C1 segment of cervical spinal cord (tissue), 14 donors: ENCODE measurements at places on chromosomes 12 and 14.

- no peak for DNase-seq
Observed at GRCh38 chr12:124780752-124781685, 82.6 kb downstream of the SCARB1 start.

GRCh38 chr12:94687891-94688290 is 37.5 kb upstream of the TMCC3 start:
- DNase-seq, result no peak

DNA sequence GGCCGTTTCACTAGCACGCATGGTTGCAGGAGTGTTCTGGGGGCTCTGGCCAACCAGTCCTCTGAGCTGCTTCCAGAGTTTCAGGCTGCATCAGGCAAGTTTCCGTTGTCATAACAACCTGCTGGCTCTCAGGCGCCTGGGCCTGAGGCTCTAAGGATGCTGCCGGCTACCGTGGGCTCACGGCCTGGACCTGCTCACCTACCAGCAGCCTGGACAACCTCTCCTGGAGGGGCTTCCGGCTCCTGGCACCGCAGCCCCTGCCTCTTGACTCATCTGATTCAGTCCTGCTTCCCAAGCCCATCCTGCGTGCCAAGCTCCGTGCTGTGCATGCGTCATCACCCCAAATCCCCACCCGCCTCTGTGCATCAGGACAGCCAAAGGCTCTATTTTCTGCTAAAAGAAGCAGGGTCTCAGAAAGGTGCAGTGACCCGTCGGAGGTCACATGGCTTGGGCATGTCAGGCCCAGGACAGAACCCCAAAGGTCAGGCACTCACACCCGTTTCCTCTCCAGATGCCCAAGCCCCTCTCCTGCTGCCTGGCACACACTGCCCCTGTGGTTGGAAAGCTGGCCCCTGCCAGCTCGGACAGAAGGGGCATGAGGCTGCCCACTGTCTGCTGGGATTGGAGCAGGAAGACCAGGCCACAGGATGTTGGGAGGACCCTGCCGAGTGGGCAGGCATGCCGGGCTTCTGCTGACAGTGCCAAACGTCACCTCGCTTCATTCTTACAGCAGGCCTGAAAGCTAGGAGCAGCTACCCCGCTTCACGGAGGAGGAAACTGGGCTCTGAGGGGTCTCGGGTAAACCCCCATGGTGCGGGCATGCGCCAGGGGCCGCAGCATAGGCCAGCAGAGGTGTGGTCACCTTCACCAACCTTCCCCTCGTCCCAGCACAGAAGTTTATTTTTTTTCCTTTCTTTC is 5.7 kb downstream of the BEGAIN start:
- DNase-seq, result no peak

- no peak for DNase-seq
Observed at GRCh38 chr12:54054742-54055194, 1.1 kb downstream of the HOXC4 start.

GRCh38 chr12:108667349-108667748 is 33.7 kb upstream of the SELPLG start:
- DNase-seq, result no peak

DNA sequence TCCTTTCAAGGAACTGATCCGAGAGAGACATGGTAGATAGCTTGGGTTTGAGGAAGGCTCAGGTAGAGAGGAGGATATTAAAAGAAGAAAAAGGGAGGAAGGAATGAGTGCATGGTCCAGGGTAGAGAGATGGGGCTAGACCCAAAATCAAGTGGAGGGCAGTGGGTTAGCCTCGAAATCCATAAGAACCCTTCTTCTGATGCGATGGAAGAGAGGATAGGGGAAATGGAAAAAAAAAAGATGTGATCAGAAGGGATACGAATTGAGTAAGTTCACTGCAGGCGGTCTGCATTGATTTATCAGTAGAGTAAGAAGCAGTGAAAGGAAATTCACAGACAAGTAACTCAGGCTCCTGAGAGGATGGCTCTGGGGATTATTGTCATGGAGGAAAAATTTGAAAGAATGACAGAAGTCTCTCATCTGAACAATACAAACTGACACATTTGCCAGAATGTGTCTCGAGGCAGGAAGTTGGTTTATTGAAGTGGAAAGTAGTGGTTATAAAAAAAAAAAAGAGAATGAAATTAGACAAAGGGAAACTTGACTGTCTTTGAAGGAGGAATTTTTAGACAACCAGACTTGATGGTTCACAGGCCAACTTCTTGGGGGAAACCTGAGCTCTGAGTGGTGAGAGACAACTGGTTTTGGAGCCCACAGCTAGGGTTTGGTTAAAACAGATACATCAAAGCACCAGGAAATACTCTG is 10.2 kb downstream of the PPFIBP1 start:
- no peak for DNase-seq

- no peak for DNase-seq
Observed at GRCh38 chr12:105076098-105076497, 8.2 kb downstream of the ALDH1L2 start.

- DNase-seq, result no peak
Observed at GRCh38 chr12:131745706-131746105, 34.8 kb downstream of the SFSWAP start.

DNA sequence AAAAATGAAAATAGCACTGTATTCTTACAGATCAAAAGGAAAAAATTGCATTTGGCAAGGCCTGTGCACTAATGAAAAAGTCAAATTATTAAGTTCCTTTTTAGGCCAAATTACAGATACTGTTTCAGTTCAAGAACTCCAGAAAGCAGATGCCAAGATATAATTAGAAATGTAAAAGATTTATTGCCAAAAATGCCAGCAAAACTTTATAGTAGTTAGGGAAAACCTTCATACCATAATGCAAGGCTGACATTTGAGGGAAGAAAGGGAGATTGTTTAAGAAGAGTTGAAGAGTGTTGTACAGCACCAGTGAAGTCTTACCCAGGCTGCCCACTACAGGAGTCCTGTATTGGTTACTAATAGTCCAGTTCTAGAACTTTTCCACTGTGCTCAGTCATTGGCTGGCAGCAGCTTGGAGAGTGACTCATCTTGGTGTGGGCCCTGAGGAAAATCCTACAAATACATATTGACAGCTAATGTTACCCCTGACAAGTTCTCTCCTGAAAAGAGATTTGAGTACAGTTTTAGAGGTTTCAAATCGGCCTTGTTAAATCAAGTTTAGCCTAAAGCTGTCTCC is 600.4 kb downstream of the C12orf50 start:
- no peak for DNase-seq

GRCh38 chr12:76108356-76108755 is 23.9 kb upstream of the NAP1L1 start:
- no peak for DNase-seq

DNA sequence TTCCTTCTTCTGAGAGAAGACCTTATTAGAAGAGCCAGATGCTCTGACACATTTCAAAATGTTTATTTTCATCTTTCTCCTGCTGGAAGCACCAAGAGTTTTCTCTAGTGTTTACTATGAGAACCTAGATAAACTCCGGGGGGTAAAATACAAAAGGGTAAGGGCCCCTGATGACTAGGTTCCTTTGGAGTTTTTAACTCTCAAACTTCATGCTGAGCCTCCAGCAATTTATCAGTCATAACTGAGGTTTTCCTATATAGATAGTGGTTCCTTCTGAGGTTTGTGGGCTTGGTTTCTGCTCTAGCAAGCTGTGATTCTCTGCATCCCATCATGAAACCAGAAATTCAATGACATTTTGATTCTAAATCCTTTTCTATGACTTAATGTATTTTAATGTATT is 210.9 kb downstream of the LRFN5 start:
- DNase-seq, result no peak

GRCh38 chr14:103699901-103700752 is 15.1 kb downstream of the XRCC3 start:
- peak; percentile 56 for DNase-seq

DNA sequence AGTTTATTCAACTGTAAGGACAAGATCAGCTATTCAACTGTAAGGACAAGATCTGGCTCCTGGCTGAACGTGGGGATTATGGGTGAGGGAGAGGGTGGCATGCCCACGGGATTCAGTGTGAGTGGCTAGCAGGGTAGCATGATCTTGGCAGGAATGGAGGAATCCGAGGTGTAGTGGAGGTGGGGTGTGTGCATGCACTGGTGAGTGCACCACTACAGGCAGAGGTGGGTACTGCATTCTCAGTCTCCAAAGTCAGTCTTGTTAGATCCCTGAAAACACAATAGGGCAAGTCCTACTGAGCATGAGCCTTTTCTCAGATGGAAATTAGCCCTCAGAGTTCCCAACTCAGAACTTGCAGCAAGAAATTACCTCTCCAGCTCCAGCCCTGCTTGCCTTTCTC is 32.2 kb upstream of the DCD start:
- DNase-seq, result no peak

- no peak for DNase-seq
Observed at GRCh38 chr14:81940651-81941050, 407.0 kb upstream of the SEL1L start.

GRCh38 chr12:79871621-79872020 is 63.3 kb downstream of the PPP1R12A start:
- no peak for DNase-seq

DNA sequence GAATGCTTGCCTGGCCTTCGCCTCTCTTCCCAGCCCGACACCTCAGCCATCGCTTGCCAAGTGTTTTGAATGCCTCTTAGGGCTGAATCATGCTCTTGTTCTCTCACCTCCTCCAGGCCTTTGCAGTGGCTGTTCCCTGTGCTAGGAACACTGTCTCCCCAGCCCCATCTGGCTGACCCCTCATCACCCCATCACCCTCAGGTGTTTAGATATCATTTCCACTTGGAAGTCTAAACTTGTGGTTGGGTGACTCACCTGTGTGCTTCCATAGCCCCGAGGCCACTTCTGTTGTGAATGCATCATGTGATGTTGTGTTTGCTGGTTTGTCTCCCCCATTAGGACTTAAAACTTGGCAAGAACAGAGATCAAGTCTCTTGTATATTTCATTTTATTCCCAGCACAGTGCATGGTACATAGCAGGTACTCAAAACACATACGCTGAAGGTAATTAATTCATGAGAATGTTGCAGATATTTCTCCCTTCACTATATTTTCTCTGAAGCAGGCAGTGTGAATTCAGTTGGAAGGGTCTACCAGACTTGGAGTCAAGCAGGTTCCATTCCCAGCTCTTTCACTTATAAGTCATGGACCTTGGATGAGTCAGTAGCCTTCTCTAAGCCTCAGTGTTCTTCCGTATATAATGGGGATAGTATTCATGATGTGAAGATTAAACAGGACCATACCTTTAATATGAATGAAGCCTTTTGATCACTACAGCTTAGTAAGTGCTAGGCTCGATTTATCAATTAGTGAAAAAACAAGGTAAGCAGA is 67.8 kb downstream of the HRK start:
- no peak for DNase-seq

DNA sequence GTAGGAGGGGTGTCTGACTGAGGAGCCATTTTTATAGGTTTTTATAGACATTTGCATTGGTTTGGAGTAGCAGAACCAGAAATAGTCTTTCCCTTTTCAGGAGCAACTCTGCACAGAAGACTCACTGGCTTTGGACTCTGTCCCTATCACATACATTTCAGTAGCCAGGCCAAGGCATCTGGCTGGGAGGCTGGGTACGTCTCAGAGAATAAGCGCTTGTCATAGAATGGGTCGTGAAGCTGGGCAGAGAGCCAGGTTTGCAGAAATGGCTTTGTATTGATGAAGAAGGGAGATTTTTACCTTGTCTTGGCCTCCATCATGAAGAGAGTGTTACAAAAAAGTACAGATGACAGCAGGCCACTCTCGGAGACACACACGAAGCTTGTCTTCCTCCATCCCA is 98.6 kb downstream of the CACNA1C start:
- DNase-seq, result no peak

GRCh38 chr12:58918469-58918844 is 1.8 kb downstream of the LRIG3 start:
- no peak for DNase-seq
